ENCODE measurements at places on chromosomes 2 and 18.

GRCh38 chr2:193808877-193809276 lies 1614.1 kb upstream of the TMEFF2 start:
- no peak for DNase-seq

DNA sequence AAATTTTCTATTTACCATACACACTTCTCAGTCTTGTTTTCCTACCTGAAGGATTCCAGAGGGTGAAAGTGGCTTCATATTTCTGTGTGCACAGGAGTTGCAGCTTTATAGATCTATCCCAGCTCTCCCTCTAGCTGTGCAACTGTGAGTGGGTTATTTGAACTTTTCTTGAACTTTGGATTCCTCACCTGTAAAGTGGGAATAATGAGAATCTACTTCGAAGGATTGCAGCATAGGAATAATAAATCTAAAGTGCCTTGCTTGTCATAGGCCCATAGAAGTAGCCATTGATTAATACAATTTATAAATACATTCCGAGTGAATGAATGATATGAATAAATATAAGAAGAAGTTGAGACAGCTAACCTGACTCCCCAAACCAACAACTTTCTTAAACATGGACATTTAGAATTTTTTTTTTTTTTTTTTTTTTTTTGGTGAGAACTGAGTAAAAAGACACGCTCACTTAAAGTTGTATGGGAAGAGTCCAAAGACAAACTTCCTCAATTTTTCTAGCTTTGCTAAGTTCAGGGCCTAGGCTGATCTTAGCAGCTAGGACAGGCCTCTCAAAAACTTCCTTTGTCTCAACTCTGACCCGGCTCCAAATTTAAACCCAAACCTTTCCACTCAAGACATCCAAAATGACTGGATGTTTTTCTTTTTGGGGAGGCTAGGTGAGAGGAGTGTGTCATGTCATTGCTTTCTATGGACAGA lies 203.3 kb upstream of the FBXO11 start:
- no peak for DNase-seq

DNA sequence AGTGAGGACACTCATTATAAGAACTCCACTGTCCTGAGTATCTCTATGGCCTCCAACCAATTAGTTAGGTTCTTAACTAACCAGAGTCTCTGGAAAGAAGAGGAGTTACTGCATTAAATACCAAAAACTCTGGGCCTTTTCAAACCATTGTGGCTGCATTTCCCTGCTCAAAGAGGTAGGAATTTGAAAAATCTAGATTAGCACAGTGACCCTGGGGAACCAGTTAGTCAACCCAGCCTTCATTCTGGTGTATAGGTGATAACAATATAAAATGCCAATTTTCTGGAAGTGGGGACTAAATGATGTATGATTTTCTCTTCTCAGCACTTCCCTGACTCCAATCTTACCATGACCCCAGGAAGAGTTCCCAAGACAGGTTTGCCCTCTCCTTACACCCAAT lies 287.8 kb upstream of the SETBP1 start:
- no peak for DNase-seq

DNA sequence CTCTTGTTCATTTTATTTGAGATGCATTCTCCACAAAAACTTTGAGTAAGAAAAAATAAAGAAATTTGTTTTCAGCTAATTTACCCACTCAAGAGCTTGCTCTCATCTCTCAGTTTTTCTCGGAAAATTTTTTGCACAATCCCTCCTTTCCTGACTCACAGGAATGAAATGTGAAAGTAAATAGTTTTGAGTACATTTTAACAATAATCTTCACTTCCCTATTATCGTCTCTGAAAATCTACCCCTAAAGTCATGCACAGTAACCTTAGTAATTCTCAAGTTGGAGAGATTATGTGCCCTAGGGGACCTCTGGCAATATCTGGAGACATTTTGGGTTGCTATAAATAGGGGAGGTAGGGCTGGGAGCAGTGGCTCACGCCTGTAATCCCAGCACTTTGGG lies 2.6 kb downstream of the CYB5A start:
- no peak for DNase-seq

GRCh38 chr2:97981961-97982360 lies 13.8 kb downstream of the TMEM131 start:
- DNase-seq, result no peak

- no peak for DNase-seq
Measured at GRCh38 chr18:56423626-56424025, 214.8 kb downstream of the TXNL1 start.

GRCh38 chr2:134681201-134681600 lies 37.6 kb downstream of the TMEM163 start:
- no peak for DNase-seq

- no peak for DNase-seq
Measured at GRCh38 chr2:64863097-64863820, 125.9 kb upstream of the SLC1A4 start.

DNA sequence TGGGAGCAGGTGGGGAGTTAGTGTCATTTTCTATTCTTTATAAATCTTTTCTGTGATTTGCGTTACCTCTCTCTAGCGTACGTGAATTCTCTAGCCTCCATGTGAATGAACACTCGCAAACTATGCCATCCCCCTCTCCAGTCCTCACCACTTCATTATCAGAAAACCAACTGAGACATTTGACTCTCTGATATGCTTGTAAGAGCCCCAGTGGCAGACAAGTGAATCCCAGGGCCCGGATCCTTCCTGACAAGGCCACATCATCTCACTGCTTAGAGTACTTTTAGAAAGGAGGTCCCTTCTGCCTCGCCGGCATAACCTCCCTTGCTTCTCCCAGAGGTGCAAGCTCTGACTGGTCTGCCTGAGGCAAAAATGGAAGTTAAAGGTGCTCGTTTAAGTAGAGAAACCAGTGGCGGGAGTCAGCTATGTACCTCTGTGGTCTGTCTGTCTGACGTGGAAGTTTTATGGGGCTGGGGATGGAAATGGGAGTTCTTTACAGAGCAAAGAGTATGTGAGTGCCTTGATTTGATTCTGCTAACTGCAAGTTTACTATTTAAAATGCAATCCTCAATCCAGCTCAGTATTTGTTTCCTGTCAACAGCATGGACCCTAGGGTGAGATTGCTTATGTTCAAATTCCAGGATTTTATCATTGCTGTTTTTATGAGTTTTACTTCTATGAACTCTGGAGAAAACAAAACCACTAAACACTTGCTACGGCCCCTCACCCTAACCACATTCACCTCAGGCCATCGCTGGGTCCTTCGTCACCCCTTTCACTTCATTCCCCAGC lies 114.9 kb upstream of the MSTN start:
- DNase-seq, result no peak

GRCh38 chr2:38070438-38070837 lies 5.5 kb downstream of the CYP1B1 start:
- no peak for DNase-seq

DNA sequence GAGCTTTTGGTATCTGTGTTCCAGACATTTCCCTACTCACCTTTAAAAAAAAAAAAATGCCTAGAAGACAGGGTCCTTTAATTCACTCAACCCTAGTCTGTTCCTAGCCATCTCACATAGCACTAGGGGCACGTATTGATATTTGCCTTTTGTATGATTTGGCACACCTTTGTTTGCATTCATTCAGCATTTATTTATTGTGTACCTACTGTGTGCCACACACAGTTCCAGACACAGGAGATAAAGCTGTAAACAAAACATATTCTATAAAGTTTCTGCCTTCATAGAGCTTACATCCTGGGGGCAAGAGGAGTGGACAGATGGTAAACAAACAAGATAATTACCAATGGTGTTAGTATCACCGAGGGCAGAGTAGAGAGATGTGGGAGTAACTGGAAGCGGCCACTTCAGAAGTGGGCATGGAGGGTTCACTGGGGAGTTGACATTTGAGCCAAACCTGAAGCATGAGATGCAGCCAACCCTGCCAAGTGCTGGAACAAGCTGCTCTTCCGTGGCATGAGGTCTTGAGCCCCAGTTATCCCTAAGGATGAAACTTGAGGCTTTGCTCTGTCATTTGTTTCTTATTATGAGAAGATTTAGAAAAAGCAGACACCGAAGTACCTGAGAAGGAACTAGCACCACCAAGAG lies 18.2 kb downstream of the MAPRE2 start:
- DNase-seq, result peak; percentile 85

DNA sequence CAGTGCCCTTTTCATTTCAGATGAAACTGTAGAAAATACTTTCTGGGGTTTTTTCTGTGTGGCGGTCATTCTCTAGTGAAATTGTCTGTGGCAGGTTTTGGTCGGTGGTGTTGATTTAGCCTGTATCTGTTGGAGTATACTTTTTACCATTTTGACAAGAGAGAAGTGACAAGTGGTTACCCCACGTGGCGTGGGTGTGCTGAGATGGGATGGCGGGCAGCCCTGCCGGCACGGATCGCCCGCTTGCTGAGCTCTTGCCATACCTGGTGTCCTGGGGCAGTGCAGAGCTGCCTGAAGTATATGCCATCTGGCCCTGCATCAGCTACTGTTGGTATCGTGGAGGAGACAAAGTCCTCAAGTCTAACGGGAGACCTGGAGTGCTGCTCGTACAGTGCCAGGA lies 64.1 kb downstream of the MRPS9 start:
- no peak for DNase-seq

- DNase-seq, result no peak
Measured at GRCh38 chr2:181886192-181886591, 5.3 kb upstream of the ITPRID2 start.

GRCh38 chr2:141038341-141038740 lies 1092.5 kb downstream of the LRP1B start:
- DNase-seq, result no peak

GRCh38 chr2:188369365-188369764 lies 77.7 kb downstream of the GULP1 start:
- DNase-seq, result peak; percentile 9

- no peak for DNase-seq
Measured at GRCh38 chr2:137255990-137256389, 490.6 kb downstream of the THSD7B start.

DNA sequence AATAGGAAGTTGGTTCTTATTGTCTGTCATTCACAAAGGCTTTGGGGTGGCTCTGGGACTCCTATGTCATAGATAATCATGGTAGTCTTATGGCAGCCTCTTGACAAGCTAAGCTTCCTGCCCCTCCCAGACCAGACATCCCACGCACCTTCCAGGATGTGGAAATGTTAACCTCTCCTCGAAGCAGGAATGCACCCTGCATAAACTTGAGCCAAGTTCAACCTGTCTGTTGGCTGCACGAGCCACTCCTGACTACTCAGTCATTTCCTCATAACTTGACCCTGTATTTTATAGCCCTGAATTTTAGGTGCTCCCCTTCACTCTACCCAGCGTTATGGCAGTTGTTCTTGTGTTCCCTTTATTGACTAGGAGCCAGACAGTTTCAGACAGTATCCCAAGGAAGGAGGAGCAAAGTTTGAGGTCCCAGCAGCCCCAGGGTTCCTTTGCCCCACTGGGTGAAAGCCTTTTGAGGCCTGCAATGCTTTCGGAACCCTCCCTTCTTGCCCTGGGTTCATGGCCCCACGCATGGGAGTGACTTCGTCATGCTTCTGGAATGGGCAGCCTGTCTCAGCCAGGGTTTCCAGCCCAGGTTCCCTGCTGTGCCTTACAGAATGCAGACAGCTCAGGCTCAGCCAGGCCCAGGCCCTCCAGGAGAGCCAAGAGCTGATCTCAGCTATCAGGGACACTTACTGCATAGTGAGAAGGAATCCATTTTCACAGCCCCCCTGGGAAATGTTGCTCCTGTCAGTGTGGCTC lies 15.6 kb upstream of the INO80C start:
- DNase-seq, result no peak

- no peak for DNase-seq
Measured at GRCh38 chr2:234164493-234165413, 114.3 kb downstream of the SPP2 start.

- no peak for DNase-seq
Measured at GRCh38 chr2:88932686-88933085, 241.2 kb downstream of the RPIA start.

GRCh38 chr2:66509326-66509811 lies 74.4 kb downstream of the MEIS1 start:
- DNase-seq, result no peak

GRCh38 chr2:148096012-148096411 lies 75.1 kb downstream of the MBD5 start:
- no peak for DNase-seq

DNA sequence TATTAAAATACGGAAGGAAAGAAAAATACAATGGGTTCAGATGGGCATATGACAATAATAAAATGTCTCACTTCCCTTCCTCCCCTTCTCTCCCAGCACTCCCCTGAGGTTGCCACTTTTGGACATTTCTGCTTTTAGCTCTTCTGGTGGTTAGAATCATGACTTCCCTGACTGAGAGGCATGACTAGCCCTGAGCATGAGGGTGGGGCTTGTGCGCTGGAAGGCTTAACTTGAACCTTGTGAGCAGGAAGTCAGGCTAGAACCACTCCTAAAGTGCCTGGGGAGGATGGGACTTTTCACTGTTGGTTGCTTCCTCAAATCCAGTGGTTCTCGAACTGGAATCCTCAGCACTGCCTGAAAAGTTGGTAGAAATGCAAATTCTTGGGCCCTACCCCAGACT lies 19.7 kb upstream of the ARHGAP25 start:
- no peak for DNase-seq

- DNase-seq, result no peak
Measured at GRCh38 chr2:32783933-32784332, 156.1 kb downstream of the TTC27 start.

DNA sequence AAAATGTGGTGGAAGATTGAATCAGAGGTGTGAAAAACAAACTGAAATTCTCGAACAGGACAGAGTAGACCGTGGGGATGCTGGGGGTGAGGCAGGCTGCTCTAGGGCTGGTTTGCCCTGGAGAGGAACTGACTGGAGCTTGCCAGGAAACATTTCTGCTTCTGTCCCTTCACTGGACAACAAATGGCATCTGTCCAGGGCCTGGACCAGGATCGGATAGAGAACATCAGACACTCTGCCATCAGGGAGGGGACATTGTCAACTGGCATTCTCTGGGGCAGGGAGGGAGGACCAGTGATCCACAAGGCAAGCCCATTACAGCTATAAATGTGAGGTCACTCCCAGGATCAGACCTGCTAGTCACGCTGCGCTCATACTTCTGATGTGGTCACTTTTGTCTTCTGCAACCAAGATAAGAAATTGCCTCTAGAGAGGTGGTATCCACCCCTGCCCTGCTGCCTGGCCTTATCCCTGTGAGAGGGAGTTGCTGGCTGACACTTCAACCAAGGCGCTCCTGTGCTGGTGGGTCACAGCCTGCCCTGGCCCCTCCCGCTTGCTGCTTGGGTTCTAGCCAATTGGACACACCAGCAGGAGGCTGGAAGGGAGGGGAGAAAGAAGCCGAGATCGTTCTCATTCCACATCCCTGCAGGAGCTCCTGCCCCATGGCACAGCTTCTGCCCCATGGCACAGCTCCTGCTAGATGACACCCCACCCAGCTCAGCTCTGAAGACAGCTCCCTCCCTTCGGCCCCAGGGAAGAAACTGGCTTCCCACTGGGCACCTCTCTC lies 8.7 kb downstream of the NPPC start:
- DNase-seq, result no peak

- DNase-seq, result no peak
Measured at GRCh38 chr2:128835342-128835855, 516.7 kb upstream of the HS6ST1 start.

- no peak for DNase-seq
Measured at GRCh38 chr2:129888461-129888860, 91.0 kb upstream of the RAB6C start.

DNA sequence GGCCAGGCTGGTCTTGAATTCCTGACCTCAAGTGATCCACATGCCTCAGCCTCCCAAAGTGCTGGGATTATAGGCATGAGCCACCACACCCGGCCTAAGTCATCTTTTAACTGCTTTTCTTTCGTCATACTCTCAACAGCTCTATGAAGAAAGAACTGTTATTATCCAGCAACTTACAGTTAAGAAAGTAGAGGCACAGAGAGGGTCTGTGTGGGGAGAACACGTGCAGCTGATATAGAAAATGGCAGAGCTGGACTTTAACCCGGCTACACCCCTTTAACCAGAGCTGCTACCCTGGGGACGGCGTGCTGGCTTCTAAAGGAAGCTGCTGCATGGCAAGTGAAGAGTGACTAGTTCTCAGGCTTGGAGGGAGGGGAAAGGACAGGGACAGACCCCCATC lies 25.5 kb downstream of the IGFBP2 start:
- DNase-seq, result no peak

Data from DMS 273 treated with DMSO at 0.1 percent for 48 hours (cell line).